ENCODE measurements at places on chromosomes 3 and 15.

GRCh38 chr3:66195347-66195783, 25.4 kb upstream of the SLC25A26 start:
- no peak for DNase-seq

GRCh38 chr3:171358881-171359198, 101.4 kb downstream of the TNIK start:
- no peak for DNase-seq

DNA sequence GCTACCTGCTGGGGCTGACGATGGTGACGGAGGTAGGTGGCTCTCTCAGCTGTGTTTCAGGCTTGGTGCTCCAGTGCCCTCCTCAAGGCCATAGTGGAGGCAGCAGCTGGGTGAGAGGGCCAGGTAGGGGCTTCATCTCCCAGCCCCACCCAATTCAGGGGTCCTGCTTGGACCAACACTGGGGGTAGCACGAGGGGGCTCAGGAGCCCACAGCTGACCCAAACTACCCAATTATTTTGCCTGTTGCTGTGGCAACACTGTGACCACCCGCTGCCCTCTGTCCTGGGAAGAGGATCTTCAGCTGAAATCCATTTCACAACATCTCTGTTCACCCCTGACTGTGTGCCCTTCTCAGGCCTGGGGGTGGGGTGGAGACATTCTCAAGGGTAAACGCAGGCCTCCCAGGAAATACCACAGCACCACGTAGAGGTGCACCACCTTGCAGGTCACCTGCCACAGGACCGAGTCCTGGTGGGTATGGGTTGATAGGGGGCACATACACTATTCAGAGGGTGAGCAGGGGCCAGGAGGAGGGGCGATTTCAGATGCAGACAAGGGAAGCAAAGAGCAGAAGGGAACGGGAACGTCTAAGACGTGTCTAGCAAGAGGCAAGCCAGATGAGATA, 62.7 kb downstream of the GRIP2 start:
- DNase-seq, result no peak

GRCh38 chr3:143859465-143860203, 11.4 kb upstream of the SLC9A9 start:
- DNase-seq, result no peak

DNA sequence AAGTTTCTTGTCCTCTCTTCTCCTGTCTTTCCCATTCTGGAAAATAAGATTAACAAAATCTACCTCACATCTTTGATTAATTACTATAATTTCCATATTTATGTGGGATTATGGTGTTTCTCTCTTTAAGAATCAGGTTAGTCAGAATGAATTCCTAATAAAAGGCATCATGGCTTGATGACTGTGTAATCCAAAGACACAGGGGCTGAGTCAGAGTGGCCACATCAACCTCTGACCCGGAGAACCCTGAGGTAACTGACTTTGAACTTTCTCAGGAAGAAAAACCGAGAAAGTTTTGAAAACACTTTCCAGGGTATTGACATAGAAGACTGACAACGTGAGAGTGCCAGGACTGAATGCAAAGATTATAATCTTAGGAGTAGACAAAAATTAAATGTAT, 170.3 kb upstream of the MCTP2 start:
- no peak for DNase-seq

DNA sequence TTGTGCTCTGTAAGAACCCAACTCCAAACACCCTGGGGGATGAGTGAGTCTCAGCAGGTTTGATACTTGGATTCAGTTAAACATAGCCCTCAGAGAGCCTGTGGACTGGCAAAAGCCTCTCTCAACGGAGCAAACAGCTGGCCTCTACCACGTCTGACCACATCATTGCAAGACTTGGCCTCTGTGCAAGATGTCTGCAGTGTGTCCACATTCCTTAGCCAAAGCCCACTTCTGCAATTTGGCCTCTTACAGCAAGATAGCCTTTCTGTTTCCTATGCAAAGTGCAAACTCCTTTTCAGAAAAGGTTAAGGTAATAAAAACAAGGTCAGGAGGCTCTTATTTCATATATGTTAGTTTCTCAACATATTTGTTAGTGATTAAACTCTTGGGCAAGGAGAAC, 27.9 kb downstream of the FBN1 start:
- no peak for DNase-seq

DNA sequence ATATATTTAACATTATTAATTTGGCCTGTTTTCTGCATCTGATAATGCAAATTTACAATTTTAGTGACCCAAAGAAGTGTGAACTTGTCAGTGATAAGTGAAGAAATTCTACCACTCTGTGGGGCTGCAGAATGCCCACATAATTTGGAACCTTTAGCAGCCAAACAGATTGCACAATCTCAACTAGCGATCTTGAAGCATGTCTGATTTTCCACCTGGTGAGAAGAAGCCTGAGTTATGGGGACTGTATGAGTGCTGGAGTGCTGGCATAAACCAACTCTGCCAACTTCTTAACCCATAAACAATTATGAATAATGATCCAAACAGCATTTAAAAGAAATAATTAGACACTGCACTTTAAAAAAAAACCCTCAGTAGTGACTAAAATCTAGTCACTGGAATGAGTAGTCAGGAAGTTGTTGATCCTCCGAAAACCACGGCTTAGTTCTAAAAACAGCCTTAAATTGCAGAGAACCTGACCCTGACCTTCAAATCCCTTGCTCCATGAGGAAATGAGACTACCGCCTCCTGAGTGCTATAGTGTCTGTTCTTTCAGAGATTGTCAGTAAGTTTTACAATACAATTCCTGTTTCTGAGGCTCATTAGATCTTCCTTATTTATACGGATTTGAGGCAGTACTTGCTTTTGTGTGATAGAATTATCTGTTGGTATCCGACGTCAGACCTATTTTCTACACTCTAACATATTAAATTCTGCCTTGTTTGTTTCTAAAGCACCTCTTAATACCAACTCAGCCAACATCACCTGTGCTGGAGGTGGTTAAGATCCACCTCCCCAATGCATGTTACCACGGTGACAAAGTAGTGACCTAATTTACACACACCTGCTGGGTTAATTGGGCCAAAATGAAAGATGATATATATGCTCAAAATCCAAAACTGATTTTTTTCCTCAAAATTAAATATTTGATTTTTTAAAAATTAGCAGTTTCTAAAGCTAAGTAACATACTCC, 267.7 kb downstream of the ZBTB20 start:
- DNase-seq, result no peak

GRCh38 chr15:80588801-80589200, 106.3 kb upstream of the ABHD17C start:
- no peak for DNase-seq

GRCh38 chr3:134001251-134001650, 28.5 kb downstream of the SLCO2A1 start:
- no peak for DNase-seq

GRCh38 chr3:125367403-125368230, 7.5 kb downstream of the ZNF148 start:
- DNase-seq, result no peak

- DNase-seq, result no peak
These were observed 137.9 kb downstream of the XXYLT1 start for GRCh38 chr3:195133013-195133412.

GRCh38 chr3:27584874-27585273, 100.7 kb upstream of the SLC4A7 start:
- no peak for DNase-seq

- no peak for DNase-seq
These were observed 6.2 kb downstream of the IREB2 start for GRCh38 chr15:78444255-78444654.

DNA sequence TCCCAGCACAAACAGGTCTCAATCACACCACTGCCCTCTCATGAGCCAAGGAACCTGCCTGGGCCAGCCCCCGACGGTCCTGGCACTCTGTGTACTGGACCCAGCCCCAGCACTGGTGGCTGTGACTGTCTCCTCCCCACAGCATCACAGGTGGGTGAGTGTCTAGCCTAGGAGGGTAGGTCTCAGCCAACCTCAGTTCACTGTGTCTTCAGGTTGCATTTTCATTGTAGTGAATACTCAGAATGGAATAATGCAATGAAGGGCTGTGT, 163.4 kb upstream of the NSMCE3 start:
- no peak for DNase-seq

DNA sequence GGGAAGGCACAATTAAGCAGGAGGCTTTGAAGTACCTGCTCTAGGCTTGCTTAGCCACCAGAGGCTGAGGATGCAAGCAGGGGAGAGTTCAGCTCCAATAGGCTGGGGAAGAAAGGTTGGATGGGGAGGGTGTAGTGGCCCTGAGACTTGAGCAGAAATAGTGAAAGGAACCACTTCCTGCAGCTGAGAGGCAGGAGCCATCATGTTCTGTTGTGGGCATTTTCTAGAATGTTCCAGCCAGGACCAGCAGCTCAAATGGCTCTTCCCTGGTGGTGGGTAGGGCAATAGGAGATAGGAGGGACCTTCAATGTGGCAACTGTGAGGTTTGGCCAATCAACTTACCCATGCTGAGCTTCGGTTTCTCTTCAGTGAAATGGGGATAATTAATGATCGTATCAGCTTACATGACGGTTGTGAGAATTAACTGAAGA, 79.1 kb upstream of the CGNL1 start:
- DNase-seq, result no peak
